ENCODE measurements at places on chromosomes 12 and 14. TPM values are rescaled to one million over a fixed set of nuclear protein-coding genes. Genes with fewer than 3 reads are reported as not detected.

Gene KRT77
- not detected for total RNA-seq

Gene CAPRIN2
- 26.5 TPM for total RNA-seq

Gene ESR2
- 0.27 TPM for total RNA-seq

Gene DDIT3
- 24.8 TPM for total RNA-seq

Gene IAPP
- not detected for total RNA-seq

Gene HNF1A
- total RNA-seq = not detected

Gene TEX22
- 2.1 TPM for total RNA-seq

Gene NOS1
- total RNA-seq = 0.19 TPM

Gene PROX2
- not detected for total RNA-seq

Gene PRKD1
- 24.8 TPM for total RNA-seq

Gene STYK1
- 1.2 TPM for total RNA-seq

Gene MYH6
- total RNA-seq = not detected

Gene TMTC2
- total RNA-seq = 10.9 TPM

Gene C14orf93
- 8.6 TPM for total RNA-seq

Gene SYT10
- total RNA-seq = not detected

Gene UBR7
- total RNA-seq = 15.7 TPM

Gene CCDC197
- 0.60 TPM for total RNA-seq

Gene PPFIA2
- 46.6 TPM for total RNA-seq

Gene NDUFA12
- total RNA-seq = 61.7 TPM

Gene OAS1
- 20.9 TPM for total RNA-seq

Gene NACA
- 575 TPM for total RNA-seq

Gene TRIP11
- total RNA-seq = 75.4 TPM

Gene PLEKHD1
- 0.30 TPM for total RNA-seq

Gene BDKRB1
- 2.8 TPM for total RNA-seq
